ENCODE measurements at places on chromosomes 1 and 21.

- DNase-seq = no peak
Measured at GRCh38 chr1:112723511-112723839, 8.3 kb upstream of the PPM1J start.

- DNase-seq = no peak
Measured at GRCh38 chr1:62508187-62508758, 71.4 kb downstream of the USP1 start.

DNA sequence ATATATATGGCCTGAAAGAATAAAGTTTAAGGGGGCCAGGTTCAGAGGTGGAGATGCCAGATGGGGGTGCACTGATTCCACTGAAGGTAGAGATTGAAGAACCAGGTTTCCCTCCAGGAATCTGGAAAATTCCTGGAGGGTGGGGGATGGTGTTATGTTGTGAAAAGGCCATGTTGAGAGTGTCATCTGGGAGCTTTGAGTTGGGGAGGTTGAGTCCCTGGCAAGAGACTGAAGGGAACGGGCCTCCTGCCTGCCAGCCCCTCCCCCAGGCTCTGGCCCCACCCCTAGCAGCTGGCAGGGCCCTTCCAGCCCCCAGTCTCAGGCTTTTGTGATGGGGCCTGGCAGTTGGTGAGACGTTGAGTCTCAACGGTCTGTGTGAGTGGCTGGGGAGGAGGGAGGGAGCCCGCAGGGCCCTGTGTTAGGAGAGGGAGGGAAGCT is 4.1 kb downstream of the PTPRU start:
- DNase-seq = no peak

GRCh38 chr1:207789386-207789785 is 37.5 kb downstream of the CD46 start:
- no peak for DNase-seq

DNA sequence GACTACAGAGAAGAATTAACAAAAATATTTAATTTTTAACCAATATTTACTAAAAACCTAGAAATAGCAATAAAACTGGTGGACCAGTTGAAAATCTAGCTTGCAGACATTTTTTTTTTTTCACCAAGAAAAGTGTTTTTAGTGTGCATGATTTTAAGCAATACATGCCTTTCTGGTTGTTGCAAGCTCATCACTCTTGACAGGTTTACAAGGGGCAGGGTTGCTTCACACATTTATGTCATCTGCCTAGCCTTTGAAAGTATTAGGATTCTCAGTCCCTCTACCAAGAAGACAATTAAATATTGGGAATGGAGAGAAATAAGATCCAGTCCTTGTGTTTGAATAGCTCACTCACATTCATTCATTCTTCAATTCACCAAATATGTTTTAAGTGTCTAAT is 53.8 kb upstream of the LYPLAL1 start:
- DNase-seq = no peak

DNA sequence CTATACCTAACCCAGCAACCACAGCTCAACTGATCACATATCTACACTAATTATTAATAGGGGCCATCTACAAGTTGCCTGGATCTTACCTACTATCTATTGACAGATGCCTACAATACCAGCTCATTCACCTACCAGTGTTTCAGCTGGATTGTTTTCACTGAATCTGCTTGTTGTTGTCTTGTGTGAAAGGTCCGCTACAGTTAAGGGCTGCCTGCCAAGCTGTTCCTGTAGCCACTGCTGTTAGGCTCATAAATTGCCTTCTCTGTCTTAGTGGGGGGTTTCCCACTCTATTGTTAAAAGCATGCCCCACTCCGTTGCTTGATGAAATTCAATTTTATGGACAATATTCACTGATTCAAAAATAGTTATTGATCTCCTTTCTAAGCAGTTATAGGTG is 199.7 kb upstream of the TMPRSS15 start:
- no peak for DNase-seq

GRCh38 chr1:77100875-77101274 is 118.4 kb downstream of the PIGK start:
- no peak for DNase-seq

DNA sequence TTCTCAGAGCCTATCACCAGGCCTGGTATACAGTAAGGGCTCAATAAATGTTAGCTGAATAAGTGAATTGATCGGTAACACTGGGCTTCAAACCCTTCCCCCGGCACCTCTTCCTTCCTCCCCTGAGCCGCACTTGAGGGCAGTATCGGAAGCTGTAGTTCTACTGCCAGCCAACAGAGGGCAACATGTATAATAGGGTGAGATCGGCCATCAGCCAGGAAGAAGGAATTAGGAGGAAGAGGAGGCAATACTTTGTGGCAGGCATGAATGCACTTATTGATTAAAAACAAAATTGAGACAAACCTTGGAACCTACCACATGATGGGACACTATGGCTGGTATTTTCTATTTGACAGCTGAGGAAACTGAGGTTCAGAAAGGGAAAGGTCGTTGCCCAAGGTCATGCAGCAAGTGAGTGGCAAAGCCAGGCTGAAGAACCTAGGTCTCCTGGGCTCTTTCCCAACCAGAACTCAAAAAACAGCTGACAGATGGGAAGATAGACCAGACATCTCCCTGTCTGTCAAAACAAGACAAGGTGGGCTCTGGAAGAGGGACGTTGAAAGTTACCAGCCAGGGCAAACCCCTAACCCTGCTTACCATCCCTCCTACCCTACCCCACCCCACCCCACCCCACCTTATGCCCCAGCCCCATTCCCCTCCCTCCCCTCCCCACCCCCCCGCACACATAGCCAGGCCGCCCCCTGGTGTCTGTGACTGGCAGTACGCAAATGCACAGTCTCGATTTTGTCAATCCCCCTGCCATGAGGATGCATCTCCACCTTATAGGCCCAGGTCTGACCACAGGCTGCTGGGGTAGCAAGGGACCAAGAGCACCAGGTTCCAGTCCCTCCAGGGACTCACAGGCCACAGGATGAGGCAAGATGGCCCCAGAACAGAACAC is 107.3 kb upstream of the RUNX3 start:
- no peak for DNase-seq

DNA sequence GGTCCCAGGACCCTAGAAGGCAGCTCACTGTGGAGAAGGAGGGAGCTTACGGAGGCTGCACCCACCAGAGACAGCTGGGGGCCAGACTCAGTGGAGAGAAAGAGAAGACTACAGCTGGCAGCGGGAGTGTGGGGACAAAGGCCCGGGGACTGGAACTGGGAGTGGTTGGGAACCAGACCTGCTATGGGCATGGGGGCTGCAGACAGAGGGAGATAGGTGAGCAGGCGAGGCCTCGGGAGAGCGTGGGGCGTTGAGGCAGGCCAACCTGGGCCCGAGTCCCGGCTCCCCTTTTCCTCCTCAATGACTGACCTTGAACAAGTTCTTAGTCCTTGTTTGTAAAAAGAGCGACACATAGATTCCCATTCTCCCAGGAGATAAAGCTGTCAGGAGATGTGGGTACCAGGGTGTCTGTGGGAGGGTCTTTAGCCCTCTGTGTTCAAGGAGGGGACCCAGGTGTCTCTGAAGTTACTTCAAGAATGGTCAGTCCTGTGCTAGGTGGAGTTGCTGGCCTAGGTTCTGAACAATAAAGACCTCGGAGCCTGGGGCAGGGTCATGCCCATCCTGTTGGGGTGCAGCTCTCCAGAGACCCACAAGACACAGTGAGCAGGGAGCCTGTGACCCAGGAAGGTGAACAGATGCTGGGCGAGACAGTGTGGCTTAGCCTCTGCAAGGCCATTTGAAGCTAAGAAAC is 87.9 kb downstream of the ITPKB start:
- DNase-seq = no peak

DNA sequence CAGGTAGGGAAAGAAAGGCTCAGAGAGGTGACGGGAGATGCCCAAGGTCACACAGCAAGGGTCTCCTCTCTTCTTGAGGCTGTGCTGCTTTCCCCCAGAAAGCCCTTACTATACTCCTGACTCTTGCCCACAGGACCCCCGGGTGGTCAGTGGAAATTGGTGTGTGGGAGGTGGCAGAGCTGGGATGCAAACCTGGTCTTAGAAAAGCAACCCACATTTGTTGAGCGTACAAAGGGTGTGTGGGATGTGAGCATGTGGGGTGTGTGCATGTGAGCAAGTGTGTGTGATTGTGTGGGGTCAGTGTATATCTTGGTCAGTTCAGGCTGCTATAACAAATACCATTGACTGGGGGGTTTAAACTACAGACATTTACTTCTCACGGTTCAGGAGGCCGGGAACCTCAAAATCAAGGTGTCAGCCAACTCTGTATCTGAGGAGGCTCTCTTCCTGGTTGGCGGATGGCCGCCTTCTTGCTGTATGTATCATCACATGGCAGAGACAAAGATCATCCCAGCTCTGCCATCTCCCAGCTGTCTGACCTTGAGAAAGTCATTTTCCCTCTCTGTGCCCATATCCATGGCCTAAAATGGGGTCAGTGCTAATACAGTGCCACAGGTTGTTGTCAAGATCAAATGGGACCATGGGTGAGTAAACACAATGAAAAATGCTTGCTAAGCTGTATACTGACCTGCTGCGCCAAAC is 268.5 kb downstream of the PTPRU start:
- DNase-seq = no peak

GRCh38 chr1:67814121-67814772 is 19.0 kb downstream of the GNG12 start:
- no peak for DNase-seq

DNA sequence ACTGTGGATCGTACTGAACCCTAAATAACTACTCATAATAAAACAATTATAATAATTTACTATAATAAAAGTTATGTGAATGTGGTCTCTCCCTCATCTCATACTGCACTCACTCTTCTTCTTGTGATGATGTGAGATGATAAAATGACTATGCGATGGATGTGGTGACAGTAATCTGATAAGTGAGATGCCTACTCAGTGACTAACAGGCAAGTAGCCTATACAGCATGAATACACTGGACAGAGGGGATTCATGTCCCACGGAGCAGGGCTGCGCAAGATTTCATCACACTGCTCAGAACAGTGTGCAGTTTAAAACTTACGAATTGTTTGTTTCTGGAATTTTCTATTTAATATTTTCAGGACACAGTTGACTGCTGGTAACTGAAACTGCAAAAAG is 304.0 kb downstream of the DUSP10 start:
- no peak for DNase-seq

- DNase-seq = no peak
Measured at GRCh38 chr1:205763980-205764379, 11.3 kb downstream of the RAB29 start.

DNA sequence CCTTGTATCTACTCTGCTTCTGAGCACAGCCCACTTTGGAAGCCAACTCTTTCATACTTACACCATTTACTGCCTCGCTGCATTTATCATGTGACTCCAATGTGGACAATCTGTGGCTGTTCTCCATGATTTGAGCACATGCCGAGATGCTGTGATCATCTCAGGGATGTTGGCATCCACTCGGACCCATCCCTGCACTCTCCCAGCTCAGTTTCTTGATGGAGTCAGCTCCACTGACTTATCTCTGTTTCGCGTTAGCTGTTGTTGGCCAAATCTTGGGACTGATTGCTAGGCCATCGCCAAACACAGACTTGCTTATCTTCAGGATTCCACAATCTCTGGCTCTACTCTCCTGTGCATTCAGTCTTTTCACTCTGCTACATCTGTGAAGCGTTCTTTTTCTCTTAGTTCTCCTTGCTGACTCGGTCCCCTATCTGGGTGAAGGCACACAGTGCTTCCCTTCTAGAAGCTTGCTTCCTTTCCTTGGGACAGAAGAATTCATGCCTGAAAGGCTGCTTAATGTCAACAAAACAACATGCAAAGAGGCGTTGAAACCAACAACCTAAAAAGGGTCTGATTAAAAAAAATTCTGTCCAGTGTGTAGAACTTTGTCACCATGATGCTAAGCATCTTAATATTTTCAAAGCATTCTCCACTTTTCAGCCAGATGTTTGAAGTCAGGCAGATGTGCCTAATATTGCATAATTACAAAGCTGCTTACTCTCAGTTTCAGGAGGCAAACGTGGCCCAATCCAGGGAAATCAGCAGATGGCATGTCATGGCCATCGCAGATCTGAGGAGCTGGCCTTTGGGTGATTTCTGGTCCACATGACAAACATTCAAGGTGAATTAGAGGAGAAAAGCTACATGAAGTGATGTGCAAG is 120.7 kb downstream of the NGF start:
- no peak for DNase-seq

- no peak for DNase-seq
Measured at GRCh38 chr1:28417441-28417922, 47.9 kb downstream of the PHACTR4 start.

DNA sequence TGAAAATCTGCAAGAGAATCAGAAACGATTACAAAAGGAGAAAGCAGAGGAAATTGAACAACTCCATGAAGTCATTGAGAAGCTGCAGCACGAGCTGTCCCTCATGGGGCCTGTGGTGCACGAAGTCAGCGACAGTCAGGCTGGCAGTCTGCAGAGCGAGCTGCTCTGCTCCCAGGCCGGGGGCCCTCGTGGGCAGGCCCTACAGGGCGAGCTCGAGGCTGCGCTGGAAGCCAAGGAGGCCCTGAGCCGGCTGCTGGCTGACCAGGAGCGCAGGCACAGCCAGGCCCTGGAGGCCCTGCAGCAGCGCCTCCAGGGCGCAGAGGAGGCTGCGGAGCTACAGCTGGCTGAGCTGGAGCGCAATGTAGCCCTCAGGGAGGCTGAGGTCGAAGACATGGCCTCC is 47.5 kb upstream of the DIP2A start:
- DNase-seq = no peak

DNA sequence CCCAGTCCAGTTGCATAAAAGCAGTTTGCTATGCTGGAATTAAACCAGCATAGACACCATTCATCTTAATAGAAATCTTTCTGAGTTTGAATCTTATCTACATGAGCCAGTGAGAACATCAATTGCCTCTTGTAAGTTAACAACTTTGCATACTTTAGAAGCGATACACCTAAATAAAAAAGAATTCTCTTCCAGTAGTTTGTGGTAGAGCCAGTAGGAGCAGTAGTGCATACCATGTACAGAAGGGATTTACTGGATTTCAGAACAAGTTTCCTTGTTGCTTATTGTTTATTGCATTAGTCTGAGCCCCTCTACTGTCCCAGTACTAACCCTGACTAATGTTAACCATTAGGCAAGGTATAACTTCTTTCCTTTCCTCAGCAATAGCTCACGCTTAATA is 313.1 kb downstream of the TGFB2 start:
- no peak for DNase-seq

GRCh38 chr1:56773341-56774066 is 45.7 kb downstream of the FYB2 start:
- DNase-seq = no peak

GRCh38 chr1:24927988-24928688 is 1.9 kb downstream of the RUNX3 start:
- DNase-seq = no peak

GRCh38 chr1:220151454-220151853 is 57.5 kb downstream of the IARS2 start:
- no peak for DNase-seq

- no peak for DNase-seq
Measured at GRCh38 chr1:80384083-80384830, 1377.7 kb upstream of the ADGRL4 start.
